ENCODE measurements at places on chromosomes 16 and 17.

DNA sequence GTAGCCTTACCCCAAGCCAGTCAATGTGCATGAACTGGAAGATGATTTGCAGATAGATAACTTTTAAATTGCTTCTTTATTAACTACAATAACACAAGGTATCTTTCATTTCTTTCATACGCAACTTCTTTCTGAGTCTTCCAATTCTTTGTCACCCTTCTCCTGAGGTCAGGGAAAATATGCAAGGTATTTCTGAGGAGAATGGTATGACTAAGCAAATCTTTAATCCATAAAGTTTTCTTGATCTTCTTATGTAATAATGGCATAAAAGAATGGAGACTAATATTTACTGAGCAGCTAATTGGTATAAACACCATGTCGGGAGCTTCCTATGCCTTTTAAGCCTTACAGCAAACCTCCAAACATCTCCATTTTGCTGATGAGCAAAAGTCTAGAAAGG lies 438.9 kb downstream of the KCNJ2 start:
- no peak for DNase-seq

- DNase-seq, result peak; percentile 22
Observed at GRCh38 chr16:12907670-12908233, 6.4 kb downstream of the SHISA9 start.

GRCh38 chr17:17819561-17819995 lies 17.2 kb downstream of the SREBF1 start:
- peak; percentile 71 for DNase-seq

DNA sequence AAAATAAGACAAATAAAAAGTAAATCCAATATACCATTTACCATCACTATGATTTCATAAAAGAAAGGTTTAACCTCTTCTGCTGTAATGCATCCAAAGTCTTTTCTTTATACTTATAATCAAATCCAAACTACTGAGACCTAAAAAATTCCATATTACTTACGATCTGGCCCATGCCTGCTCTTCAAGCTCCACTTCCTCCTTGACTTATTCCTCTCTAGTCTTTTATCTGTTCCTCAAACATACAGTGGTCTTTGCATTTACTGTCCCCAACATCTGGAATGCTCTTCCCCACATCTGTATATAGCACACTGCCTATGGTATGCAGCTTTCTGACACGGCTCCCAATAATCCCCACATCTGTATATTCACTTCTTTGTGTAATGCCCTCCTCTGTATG lies 33.8 kb downstream of the PCTP start:
- DNase-seq, result no peak

GRCh38 chr17:28001149-28001548 lies 41.3 kb upstream of the NLK start:
- no peak for DNase-seq

DNA sequence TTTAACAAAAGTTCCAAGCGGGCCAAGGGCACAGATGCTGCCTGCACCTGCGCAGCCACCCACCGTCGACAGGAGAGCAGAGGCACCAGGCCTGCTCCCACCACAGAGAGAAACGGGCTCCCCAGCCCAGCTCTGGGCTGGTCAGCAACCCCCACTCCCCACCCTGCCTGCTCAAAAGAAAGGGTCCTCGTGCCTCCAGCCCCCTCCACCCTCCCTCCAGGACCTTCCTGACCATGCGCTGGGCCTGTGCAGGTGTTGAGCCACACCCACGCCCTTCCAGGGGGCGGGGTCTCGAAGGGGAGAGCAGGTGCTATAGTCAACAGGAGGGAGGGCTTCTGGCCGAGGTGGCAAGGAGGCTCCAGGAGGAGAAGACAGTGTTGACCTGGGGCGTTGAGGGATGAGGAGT lies 25.3 kb downstream of the ZNF778 start:
- no peak for DNase-seq

GRCh38 chr16:1706386-1707192 lies 594 bp downstream of the MAPK8IP3 start:
- DNase-seq, result no peak

- no peak for DNase-seq
Observed at GRCh38 chr17:10243883-10244844, 45.8 kb upstream of the GAS7 start.

GRCh38 chr17:9028202-9028987 lies 7.1 kb downstream of the NTN1 start:
- no peak for DNase-seq

- DNase-seq, result no peak
Observed at GRCh38 chr17:19296786-19297778, 59.9 kb downstream of the EPN2 start.

DNA sequence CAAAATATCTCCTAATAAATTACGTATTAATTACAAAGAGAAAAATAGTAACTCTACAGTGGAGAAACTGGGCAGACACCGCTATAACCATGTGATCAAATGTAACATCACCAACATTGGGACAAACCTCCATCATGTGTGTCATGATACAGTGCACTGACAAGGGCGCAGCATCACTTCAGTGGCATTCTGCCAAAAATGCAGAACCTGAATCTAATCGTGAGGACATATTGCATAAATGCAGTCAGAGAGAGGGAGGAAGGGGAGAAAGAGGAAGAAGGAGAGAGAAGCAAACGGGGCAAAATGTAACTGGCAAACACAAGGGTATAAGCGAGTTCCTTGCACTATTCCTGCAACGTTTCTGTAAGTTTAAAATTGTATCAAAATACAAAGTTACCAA lies 74.2 kb upstream of the MARCHF10 start:
- no peak for DNase-seq

GRCh38 chr17:14595656-14596055 lies 294.8 kb downstream of the HS3ST3B1 start:
- DNase-seq, result no peak

- no peak for DNase-seq
Observed at GRCh38 chr17:7114875-7115614, 423 bp upstream of the ASGR2 start.

GRCh38 chr17:66255112-66255511 lies 25.9 kb upstream of the APOH start:
- peak; percentile 70 for DNase-seq

- DNase-seq, result peak; percentile 46
Observed at GRCh38 chr17:16988749-16989229, 16.9 kb upstream of the TNFRSF13B start.

DNA sequence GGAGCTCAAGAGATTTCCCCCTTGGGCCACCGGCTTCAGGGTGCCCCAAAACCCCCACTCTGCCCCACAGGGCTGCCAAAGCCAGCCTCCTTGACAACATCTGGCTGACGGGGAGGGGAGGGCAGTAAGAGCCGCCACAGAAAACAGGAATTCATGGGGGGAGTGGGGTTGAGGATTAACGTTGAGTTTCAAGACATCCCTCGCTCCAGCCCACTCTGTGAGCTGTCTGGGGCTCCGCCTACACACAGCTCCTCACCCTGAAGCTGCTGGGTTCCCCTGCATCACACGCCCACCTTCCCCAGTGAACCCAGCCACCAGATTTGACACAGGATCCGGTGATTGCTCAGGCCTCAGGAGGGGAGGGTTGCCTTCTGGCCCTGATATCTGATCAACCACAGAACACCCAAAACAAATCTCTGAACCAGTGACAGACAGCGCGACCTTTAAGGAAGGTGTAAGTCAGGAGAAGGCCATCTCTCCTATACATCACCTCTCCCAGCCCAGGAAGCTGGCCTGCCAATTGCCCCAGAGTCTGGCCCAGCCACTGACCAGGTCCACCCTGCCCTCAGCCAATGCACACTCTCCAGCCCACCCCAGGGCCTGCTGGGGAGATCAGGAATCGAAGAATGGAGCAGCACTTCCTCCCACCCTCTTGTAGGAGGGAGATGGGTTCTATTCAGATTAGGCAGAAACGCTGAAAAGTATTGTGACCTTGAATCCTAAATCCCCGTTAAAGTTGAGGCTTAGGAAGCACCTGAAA lies 132.1 kb downstream of the CLEC16A start:
- DNase-seq, result no peak

GRCh38 chr16:86986136-86986535 lies 331.1 kb downstream of the C16orf95 start:
- no peak for DNase-seq

DNA sequence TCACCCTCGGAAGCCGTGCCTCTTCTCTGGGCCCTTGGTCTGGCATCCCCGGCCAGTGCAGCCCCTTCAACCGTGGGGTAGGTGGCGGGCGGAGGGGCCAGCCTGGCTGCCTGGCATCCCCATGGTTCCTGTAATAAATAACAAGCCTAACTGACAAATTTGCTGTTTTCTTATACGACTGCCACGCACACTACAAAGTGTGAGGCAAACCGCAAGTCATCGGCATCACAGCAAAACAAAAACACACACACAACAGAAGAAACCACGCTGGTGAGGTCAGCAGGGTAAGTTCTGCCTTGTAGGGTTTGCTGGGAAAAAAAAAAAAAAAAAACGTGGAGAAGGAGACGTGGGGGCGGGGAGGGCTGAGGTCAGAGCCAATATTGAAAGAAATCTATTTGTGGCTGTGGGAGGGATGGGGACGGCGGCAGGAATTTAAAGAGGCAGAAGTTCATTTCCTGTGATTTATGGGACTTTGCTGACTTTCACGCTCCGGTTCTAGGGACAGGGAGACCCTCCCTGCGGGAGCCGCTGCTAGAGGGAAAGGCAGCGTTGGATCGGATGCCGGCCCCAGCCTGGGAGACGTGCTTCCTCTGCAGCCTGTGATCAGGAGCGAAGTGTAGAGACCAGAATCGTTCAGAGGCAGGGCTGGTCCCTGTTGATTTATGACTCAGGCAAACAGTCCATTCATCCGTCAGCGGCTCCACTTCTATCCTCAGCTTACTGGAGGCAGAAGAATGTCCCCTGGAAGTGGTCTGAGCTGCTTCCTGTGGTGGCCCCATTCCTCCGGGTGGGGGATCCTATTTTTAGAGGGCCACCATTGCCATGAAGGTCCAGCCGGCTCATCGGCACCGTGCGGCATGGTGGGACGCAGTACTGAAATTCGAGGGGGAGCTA lies 162.8 kb downstream of the FOXL1 start:
- DNase-seq, result no peak

DNA sequence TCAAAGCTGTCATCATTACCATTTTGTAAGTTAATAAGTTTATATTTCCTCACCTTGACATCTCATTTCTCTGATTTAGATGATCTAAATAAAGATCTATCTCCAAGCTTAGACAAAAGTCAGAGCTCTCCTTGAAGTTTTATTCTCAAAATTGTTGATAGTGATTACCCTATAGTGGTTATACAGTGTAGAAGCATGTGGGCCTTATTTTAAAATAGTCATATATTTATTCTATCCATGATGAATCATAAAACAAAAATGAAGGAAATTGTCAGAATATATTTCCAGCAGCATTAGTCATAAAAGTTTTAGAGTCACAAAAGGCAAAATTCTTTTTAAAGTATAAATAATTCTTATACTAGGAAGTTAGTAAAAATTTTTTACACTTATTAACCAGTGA lies 49.0 kb downstream of the RHOT1 start:
- no peak for DNase-seq

GRCh38 chr17:68161644-68162428 lies 86.0 kb upstream of the AMZ2 start:
- DNase-seq, result no peak

DNA sequence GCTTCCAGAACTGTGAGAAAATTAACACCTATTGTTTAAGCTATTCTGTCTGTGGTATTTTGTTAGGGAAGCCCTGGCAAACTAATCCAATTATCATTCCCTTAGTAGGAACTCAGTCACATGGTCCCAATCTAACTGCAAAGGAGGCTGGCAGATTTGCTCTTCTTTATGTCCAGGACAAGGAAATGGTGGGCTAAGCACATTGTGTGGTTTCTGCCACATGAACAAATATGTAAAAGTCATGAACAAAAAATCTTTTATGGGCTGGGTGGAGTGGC lies 278.6 kb upstream of the RPL38 start:
- DNase-seq, result no peak

DNA sequence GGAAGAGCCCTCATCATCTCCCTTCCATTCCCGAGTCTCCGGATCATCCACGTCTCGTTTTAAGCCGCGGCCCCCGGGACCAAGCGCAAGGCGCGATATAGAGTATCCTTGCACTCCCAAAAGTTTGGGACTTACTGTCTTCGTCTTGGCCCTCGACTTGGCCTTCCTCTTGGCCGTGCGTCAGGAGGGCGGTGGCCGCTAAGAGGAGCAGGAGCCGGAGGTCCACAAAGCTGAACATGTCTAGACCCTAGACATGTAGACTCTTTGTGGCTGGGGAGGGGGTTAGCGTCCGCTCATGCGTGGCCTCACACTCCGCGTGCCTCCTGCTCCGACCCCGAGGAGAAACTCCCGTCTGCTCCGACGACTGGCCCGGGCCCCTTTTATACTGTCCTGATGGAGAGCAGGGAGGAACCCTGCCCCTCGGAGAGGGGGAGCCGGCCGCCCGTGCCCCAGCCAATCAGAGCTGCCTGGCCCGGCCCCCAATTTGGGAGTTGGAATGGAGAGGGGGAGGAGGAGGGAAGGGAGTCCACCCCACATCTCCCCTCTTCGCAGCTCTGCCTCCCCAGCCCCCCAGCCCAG lies at the start of gene COL1A1:
Gene COL1A1, minus strand, starts transcription at position 356 of the 579 bp plus-strand sequence. Its CDS starts 118 bp downstream, at position 238.
- no peak for DNase-seq

DNA sequence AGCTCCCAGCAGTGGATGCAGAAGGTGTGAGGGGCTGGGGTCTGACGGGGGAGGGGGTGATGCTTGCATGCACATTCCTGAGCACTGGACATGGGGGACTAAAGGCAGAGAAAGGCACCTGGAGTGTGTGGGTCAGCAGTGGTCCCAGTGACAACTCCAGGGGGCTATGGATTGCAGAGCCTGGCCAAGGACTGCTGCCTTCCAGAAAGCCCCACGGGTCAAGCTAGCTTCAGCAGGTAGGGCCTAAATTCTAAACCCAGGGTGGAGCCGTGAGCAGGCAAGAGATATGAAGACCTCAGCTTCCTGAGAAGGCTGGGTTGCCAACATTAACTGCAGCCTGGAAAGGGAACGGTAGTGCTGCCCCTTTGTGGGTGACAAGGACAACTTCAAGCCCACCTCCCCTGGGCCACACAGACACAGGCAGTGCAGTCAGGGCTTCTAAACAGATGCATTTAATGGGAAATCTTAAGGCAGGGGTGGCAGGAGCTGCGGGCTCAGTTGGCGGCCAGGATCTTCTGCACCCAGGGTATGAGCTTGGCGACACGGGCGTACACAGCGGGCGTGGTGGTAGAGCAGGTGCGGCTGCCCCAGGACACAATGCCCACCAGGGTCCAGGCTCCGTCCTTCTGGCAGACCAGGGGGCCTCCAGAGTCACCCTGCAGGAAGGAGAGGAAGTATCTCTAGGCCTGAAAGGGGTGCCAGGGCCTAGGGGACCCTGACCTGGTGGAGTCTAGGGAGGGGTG lies 3.1 kb downstream of the CTRB2 start:
- DNase-seq, result no peak

DNA sequence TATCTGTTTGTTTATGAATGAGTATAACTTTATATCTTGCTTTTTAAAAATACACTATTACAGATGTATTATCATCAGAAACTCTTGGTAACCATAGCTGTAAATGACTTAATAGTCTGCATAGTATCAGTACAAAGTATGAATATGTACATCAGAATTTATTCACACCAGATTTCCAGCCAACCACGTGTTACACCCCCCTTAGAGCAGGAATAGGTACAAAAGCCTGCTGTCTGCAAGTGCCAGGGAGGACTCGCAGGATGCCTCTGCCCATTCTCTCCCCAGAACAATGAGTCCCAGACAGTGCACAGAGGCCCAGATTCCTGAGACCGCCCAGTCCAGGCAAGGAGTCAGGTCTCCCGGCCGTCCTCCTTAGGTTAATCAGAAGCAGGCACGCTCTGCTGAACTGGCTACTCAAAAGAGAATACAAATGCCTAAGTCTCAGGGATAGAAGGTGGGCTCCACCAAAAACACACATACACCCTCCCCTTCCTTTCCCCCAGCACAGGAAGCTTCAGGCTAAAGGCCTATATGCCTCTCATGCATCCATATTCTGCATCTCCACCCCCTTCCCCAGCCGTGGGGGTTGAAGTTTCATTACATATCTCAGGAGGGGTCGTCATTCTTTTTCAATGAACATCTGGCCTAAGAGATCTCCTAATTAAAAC lies 159.1 kb upstream of the CDH11 start:
- DNase-seq, result no peak
